Stomach (tissue), 19 donors: ENCODE measurements at places on chromosomes 12 and 14.

- DNase-seq = no peak
Measured at GRCh38 chr14:92605274-92605940, 91.8 kb downstream of the RIN3 start.

DNA sequence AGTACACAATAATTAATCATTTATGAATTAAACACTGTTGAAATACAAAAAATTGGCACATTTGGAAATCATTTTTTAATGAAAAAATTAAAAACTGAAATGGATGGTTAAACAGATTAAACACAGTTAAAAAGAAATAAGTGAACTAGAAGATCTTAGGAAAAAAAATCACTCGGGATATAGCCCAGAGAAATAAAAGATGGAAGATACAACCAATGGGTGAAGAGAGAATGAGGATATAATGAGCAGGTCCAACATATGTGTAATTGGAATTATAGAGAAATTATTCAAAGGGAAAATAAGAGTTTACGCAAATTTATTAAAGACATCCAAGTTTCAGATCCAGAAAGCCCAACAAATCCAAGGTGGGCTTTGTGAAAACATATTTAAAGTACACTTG, 6.1 kb downstream of the GPR137C start:
- no peak for DNase-seq

DNA sequence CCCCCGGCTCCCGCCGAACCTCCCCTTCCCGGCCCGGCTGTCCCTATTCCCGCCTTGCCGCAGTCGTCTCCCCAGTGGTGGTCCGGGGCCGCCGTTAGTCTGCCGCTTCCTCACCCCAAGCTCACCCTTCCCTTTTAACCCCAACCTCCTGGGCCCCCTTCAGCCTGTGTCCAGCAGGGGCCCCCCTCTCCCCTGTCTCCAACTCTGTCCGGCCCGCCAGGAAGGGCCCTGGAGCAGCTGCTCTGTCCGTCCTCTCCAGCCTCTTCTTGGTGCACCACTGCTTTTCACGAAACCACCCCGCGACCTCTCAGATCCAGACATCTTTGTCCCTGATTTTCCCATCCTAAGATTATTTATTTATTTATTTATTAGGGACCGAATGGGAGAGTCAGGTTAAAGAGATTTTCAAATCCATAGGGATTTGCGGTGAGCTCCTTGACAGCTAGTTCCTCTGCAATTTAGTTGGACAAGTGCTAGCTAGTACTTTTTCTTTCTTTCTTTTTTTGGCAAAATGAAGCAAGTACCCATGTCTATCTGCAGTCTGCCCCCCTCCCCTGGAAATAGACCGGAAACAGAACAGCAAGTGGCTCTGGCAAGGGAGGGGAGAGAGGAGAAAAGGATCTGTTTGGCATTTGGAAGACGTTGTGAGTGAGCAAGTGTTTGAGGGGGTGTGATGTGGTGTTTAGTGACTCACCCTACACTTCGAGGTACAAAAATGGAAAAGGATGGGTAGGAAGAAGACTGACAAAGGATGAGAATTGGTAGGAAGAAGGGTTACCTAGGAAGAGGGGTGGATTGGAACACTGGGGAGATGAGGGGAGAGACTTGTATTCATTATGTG, 632 bp downstream of the UBR7 start:
- DNase-seq = peak; percentile 40

- no peak for DNase-seq
Measured at GRCh38 chr14:75489480-75489837, 32.8 kb upstream of the BATF start.

DNA sequence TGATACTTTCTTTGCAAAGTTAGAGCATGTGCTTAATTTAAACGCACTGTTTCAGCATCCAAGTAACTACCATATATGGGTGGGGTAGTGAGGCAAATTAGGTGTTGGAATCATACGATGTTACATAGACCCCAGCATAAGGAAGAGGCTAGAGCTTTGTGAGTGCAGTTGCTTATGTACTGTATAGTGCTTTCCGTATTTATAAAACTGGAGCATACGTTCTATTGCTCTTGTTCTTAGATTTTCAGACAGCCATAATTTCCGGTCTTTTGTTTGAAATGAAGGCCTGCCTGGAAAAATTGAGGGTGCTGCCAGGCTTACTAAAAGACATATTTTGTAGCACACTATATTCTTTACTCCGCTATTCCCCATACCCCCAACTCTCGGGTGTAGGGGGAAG, 335.7 kb downstream of the FOXG1 start:
- DNase-seq = no peak

- DNase-seq = no peak
Measured at GRCh38 chr12:131927110-131928079, 1.7 kb upstream of the PUS1 start.

DNA sequence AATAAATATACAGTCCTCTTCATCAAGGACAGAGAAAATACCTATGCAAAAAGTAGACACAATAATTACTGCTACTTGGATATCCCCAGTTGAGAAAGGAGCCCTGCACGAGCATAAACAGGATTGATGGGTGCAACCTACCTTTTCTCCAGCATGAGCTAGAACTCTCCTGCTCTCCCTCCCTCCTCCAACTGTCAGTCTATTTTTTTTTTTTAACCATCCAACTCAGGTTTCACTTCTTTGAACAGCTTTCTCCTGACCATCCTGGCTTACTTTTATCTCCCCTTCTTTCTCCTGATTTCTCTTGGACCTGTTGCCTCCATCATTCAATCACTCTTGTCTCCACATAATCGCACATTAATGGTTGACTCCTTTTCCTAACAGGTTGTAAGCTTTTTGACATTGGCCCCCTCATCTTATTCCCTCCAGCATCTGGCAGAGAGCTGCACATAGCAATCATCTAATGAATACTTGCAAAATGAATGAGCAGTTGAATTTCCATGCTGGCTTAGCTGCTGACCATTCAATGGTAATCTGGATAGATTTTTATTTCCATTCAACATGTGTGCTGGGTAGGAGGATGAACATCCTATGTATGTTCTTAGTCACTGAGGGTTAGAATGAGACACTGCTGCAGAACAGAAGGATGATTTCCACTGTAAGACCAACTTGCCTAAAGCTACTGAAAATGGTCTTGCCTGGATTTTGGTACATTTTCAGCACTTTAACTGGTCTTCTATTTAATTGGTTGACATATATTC, 24.4 kb downstream of the MYBPC1 start:
- no peak for DNase-seq

GRCh38 chr14:36441283-36441682, 78.7 kb downstream of the NKX2-1 start:
- DNase-seq = no peak

GRCh38 chr12:91432089-91432488, 249.5 kb upstream of the DCN start:
- peak; percentile 45 for DNase-seq

DNA sequence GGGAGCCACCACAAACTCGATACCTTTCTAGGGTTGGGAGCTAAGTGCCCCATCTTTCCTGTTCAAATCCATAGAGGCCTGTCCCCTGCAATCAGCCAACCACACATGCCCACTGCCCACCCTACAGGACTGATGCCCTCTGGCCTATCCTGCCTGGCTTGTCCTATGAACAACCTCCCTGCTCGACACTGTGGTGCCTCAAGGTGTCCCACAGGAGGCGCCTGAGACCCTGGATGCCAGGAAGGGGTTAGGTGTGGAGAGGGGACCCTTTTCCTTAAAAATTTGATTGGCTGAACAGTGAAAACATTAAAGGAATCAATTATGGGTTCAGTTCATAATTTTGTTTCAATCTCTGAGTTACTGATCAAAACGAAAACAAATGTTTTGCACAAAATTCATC, 97.3 kb upstream of the FZD10 start:
- DNase-seq = no peak

DNA sequence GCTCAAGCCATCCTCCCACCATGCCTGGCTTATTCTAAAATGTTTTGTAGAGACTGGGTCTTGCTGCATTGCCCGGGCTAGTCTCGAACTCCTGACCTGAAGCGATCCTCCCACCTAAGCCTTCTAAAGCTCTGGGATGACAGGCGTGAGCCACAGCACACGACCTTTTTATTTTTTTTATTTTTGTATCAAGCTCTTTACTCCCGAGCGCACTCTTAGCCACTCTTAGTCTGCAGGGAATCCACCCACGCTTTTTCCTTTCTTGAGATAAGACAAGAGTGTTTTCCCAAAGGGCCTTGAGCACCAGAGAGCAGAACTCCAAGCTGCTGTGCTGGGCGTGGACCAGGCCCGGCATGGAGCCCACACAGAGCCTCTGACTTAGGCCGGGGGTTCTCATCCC, 23.4 kb downstream of the MAP1LC3B2 start:
- no peak for DNase-seq

GRCh38 chr14:42224053-42224888, 617.6 kb downstream of the LRFN5 start:
- peak; percentile 52 for DNase-seq

DNA sequence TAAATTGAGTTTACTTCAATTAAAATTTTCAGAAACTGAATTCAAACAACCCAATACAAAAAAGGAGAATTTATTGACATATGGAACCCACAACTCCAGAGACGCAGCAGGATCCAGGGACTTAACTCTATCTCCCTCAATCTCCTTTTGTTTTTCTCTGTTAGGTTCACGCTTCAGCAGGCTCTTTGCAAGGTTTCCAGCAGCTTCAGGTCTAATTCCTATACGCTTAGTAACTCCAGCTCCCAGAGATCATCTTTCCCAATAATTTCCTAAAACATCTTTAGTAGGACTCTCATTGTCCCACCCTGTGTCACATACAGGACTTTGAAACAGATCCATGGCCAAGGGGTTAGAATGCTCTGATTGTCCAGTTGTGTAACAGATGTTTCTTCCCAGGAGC, 175.2 kb downstream of the RMST start:
- no peak for DNase-seq

DNA sequence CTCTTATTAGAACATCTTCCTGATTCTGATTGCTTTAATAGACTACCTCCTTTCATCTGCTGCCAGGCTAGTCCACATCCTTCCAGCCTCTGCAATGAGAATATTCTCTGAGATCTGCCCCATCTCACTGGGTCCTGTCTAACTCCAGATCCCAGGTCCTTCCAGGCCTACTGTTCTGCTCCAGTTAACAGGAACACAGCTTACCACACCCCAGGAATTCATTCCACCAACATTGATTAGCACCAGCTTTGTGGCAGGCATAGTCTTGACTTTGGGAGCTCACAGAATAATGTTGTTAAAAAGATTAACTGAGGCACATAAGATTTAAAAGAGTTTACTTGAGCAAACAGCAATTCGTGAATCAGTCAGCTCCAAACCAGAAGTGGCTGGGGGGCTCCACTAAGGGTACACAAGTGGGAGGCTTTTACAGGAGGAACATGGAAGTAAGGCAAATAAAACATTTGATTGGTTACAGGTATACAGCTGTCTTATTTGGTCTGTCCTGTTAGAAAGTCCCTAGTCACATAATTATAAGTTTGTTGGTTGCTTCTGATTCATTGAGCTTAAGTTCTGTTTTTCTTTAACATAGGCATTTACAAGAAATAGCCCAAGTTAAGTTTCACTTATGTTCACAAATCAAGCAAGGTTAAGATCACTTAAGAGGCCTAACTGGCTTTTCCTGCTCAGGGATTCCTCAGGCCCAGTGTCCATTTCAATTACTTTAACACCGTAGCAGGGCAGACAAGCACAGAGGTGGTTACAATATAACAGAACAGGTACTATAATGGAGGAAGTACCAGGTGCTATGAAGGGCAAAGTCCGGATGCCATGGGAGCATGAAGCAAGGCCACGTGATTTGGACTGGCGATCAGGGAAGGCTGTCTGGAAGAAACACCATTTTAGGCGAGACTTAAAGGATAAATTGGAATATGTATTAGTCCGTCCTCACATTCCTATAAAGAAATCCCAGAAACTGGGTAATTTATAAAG, 12.2 kb upstream of the MYH7 start:
- DNase-seq = peak; percentile 43

DNA sequence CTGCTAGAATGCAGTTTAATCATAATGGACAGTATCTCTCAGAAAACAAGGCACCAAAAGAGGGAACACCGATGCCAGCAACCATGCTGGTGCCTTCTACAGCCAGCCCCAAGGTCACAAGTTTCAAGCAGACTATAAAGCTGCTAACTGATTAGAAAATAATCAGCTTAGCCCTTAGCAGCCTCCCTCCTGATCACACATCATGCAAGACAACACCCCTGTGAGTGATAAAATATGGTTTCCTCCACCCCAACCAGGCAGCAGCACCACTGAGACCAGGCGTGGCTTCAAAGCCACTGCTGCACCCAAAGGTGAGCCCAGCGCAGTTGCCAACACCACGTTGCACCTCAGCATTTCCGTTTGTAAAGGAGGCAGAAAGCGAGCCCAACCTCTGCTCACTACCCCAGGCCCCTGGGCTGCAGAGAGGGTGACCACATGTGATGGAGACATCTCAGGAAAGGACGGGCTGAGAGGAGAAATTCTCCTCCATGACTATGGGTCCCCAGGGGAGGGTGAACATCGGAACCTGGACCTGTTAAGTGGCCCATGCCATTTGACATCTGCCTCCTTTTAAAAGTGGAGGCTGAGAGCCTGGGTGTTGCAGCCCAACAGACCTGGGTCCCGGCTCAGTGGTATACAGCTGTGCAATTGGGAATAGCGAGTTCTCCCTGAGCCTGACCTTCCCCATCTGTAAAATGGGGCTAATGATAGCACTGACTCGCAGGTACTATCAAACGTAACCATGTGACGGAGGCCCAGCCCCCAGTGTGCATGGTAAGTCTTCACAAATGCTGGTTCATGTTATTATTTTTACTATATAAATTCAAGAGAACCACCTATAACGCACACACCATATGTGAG, 11.5 kb downstream of the ZFP36L1 start:
- peak; percentile 84 for DNase-seq

DNA sequence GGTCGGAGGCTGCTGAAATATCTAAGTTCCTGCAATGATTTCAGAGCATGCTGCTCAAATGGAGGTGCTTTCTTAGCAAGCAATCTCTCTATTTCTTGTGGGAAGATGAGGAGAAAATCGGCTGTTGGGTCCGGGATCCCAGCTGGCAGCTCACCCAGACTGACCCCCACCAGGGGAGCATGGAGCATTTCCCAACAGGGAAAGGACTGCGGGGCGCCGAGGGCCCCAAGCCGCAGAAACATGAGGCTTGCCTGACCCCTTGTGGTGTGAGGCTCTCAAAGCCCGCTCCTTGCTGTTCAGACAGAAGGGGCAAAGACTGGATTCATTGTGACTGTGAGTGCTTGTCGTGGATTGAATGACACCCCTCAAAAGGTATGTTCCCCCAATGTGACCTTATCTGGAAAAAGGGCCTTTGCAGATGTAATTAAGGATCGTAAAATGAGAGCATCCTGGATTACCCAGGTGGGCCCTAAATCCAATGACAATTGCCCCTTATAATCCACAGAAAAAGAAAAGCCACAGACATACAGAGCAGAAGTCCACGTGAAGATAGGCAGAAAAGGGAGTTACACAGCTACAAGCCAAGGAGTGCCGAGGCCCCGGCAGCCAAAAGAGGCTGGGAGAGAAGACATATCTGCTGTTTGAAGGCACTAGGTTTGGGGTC, 116.3 kb upstream of the VASH1 start:
- DNase-seq = no peak

DNA sequence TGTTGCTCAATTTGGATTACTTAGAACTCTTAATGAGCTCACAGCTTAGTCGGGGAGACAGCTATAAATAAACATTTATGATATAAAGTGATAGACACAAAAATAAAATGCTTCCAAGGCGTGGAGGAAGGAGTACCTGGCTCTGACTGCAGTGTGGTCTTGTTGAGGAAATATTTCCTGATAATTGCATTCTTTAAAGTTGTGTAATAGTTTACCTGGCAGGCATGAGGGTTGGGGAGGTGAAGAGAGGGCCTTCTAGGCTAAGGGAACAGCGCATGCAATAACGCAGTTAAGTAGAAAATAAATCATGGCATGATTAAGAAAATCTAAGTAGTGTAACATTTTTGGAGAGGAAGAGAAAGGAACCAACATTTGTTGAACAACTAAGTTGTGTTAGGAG, 260.5 kb upstream of the ATP2B1 start:
- DNase-seq = no peak
